ENCODE measurements at places on chromosomes 2 and 18.

DNA sequence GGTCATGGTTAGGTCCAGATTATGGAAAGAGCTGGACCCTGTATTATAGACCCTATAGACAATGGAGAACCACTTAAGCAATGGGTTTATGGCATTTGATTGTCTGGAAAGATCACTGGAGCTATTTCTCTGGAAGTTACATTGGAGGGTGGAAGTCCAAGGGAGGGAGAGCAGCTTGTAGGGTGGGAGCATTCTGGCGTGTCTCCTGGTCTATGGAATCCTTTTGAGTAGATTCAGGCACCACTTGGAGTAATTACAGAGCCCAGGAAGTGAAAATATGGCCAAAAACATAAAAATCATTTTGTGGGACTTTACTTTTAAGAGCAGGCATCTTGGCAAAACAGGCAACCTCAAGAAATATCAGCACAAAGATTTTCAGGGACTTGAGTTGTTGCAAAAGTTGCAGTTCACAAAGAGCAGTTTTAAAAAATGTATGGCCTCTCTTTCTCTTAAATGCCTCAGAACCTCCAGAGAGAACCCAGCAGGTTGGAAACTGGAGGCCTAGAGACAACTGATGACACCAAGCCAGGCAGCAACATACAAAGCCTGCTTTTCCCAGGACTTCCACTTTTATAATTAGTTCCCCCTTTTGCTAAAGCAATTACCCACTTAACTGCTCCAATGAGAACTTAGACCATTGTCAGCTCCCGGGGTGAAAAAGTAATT, 331.0 kb downstream of the MYCN start:
- DNase-seq, result no peak

GRCh38 chr2:240293557-240294461, 141.7 kb upstream of the GPC1 start:
- no peak for DNase-seq

GRCh38 chr2:45496869-45497268, 114.2 kb downstream of the SRBD1 start:
- no peak for DNase-seq

DNA sequence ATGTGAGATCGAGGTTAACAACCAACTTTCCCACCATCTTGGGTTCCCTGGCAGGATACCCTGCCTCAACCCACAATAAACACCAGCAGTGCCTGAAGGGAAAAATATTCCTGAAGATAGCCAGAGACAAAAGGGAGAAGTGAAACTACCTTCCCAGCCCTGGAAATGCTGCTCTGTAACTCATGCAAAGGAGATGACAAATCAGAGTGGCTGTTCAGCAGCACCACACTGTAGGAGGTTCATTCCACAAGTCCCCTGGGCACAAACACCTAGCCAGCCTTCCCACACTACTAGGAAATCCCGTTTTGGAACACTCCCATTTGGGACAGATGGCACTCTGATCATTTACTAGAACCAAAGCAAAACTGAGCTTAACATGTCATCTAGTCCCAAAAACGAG, 190.7 kb upstream of the RBBP8 start:
- DNase-seq, result no peak

DNA sequence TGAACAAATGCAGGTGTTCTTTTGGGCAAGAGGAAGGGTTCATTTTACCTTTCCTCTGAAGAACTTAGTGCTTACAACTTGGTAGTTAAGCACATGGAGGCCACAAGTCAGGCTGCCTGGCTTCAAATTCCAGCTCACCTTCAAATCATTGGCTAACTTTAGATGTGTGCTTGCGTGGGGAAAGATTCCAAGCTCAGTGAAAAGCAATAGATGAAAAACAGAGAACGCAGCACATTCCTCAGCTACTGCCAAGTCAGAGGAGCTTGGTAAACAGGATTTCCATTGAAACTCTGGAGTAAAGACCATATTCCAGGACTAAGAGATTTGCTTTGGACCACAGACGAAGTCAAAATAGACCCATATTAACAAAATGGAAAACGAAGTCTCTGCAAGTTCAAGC, 96.3 kb upstream of the ASB18 start:
- DNase-seq, result no peak

DNA sequence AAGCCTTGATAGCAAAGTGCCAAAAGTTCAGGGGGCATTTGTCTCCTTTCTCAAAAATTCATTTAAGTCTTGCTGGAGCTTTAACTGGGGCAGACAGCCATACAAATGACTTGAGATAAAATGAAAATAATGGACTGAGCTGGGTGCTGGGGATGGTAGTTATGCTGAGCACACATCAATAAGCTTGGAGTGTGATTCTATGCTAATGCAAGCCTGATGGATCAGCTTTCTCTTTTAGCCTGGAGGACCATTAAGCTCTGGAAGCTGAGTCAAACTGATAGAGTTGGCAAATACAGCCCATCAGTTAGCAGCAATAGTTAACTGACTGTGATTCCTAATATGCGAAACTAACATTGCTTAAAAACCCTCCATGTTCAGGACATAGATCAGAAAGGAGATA, 98.0 kb downstream of the CAMKMT start:
- no peak for DNase-seq

All from common myeloid progenitor, CD34-positive (primary cell).